ENCODE measurements at places on chromosomes 2 and 18.

DNA sequence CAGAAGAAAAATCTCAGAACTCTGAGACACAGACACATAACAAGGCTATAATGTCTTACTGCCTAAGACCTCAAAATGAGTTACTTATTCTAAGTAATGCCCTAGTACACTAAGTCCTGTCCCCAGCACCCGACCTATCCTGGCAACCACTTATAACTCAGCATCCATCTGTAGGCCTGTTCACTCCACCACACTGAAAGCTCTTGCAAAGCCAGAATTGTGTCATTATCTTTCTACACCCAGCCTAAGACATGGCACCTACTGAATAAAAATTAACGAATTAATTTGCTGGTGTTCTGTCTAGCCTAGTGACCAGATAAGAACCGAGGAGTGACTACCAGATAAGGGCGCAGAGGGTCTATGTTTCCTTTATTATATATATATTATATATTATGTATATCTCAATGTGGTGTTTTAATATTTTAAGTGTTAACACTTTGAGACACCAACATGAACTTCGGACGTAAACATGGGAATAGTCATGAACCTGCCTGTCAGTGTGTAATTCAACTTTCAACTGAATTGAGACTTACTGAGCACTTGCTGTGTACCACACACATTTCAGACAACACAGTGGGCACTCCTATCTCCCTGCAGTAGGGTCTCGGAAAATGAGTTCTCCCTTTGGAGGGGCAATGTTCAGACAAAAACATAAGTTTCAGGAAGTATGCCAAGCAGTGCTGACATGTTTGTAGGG, 27.7 kb downstream of the TMEM131 start:
- DNase-seq: no peak

GRCh38 chr2:907706-908105, 42.9 kb upstream of the SNTG2 start:
- no peak for DNase-seq

DNA sequence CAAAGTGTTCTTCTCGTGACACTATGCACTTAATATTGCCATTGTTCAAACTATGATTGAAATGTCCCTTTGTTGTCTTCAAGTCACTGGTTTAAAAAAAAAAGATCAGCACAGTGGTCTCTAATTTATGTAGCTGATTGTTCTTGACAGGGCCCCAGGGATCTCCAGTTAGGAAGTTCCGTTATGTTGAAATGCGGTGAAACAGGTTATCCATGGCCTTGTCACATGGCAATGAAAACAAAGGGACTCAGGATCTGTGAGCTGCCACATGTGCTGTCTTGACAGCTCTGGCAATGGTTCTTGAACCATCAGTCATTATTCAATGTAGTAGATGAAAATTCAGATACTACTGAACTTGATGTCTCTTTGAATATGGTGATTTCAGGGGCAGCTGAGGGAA, 147.4 kb downstream of the SETBP1 start:
- no peak for DNase-seq

- DNase-seq: peak; percentile 14
Measured at GRCh38 chr2:61898810-61899209, 6.7 kb upstream of the COMMD1 start.

DNA sequence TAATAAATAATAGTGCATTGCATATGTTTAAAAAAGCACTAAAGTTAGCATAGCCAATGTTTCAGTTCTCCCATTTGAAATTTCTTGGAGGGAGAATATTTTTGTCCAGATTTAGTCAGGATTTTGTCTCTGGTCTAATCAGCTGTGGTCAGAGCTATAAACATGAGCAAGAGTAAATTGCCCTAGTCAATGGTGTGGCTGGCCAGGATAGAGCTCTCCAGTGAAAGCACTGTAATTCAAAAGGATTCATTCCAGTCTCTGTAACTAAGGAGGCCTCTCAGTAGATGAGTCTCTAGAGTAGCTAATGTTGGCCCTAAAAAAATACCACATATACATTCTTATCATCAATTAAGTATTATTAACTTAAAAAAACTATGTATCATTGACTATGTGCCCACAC, 241.6 kb downstream of the CDCA7 start:
- no peak for DNase-seq

DNA sequence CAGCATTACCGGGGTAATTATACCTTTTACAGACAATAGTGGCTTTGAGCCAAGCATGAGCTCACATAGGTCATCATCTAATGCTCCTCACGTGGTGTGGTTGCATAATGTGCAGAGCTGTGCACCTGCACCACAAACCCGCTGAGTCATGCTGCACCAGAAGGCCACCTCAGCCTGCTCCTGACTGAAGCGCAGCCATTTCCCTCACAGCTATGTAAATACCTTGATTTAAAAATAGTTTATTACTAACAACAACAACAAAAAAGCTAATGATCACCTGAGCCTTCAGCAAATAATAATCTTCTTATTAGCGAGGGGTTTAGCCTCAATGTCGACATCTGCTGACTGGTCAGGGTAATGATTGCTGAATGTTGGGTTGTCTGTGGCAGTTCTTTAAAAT, 238.8 kb downstream of the MBD5 start:
- DNase-seq: no peak

- no peak for DNase-seq
Measured at GRCh38 chr2:70381235-70381634, 79.4 kb upstream of the FAM136A start.

DNA sequence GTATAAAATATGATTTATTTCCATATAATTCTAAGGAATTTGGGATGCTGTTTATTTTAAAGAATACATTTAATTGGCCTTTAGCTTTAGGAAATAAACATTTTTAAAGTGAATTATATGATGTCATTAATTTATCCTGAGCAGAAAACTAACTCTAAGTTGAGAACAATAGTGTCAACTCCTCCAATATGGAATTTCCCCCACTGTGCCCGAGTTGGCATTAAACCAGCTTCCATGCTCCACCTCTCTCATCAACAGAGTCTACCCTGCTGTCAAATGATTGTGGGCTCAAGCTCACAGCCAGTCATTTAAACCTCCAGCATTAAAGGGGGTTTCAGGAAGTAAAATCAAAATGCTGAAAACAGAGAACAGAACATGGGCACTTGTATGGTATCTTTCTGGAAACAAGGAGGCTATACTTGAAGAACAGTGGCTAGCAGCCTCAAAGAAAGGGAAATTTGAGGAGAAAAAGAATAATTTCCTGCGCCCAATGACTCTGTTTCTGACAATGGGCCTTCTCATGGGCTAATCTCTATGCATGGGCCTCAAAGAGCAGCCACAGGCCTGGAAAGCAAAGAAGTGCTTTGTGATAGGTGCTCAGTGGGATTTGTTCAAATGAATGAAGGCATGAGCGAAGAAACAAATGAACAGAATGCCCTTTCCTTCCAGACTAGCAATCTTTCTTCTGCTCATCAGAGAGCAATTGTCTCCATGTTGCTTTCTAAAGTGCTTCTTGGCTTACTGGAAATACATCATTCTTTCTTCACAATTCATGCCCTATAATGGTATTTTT, 252.8 kb downstream of the MTX2 start:
- DNase-seq: no peak

DNA sequence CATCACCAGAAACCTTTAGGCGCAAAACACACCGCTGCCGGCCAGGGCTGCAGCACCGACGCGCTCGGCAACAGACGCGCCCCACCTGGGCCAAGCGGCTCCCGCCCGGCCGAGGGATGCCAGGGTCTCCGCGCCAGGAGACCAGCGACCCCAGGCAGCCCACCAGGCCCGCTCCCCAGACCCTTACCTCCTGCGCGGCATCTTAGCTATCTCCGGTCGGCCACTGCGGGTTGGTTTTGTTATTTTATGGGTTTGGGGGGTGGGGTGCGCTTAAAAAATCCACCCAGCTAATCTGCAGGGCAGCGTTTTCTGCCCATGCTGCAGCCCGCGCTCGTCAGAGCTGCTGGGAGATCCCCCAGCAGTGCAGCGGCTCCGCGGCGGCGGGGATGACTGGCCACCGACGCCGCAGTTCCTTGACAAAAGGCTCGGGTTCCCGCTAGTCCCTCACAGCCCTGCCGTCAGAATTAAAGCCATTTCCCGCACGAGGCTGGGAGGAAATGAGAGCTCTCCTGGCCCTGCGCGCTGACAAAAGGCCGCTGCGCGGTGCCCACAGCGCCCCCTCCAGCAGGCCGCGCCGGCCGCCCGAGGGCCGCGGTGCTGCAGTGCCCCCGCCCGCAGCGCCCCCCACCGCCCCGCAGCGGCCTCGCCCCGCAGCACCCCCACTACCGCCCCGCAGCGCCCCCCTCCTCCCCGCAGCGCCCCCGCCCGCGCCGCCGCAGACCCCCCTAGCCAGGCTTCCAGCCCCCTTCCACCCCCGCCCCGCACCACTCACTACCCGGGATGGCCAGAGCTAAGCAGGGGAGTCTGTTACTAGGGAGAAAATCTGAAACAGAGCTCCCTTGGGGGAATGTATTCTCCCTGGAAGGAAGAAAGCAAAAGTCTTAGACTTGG, at the start of gene ADD2:
TSS of gene ADD2 (minus strand) at position 502 of the 891 bp plus-strand sequence. CDS start 61,792 bp downstream, outside the sequence.
- peak; percentile 41 for DNase-seq

DNA sequence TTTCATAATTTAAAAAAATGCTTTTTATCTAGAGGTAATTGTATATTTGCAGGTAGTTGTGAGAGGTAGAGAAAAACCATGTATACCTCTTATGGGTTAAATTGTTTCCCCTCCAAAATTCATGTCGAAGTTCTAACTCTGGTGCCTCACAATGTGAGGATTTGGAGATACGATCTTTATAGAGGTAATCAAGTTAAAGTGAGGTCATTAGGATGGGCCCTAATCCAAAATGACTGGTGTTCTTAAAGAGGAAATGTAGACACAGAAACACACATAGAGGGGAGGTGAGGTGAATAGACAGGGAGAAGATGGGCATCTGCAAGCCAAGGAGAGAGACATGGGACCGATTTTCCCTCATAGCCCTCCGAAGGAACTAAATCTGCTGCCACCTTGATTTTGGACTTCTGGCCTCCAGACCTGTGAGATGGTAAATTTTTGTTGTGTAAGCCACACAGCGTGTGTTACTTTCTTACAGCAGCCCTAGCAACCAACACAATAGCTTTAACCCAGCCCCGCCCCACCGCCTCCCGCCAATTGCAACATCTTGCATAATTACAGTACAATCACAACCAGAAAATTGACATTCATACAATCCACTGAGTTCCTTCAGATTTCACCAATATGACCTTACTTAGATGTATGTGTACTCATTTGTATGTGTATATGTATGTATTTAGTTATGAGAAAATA, 208.9 kb downstream of the MIB1 start:
- DNase-seq: no peak
